ENCODE measurements at places on chromosomes 3 and 15. TPM values are rescaled to one million over a fixed set of nuclear protein-coding genes. Genes with fewer than 3 reads are reported as not detected.

ARL8B gene
- 58.0 TPM for total RNA-seq

CCR5 gene
- not detected for total RNA-seq

DENND6A gene
- total RNA-seq, result 31.0 TPM

CPLX3 gene
- not detected for total RNA-seq

CADPS gene
- total RNA-seq, result not detected

CAND2 gene
- 11.0 TPM for total RNA-seq

TMEM212 gene
- not detected for total RNA-seq

CCDC13 gene
- total RNA-seq, result 1.2 TPM

MUSTN1 gene
- total RNA-seq, result 2.2 TPM

COL8A1 gene
- 358 TPM for total RNA-seq

GATM gene
- total RNA-seq, result 0.60 TPM

GOLGA8Q gene
- 1.1 TPM for total RNA-seq

DCLK3 gene
- not detected for total RNA-seq

CCR1 gene
- total RNA-seq, result not detected

SLC25A26 gene
- 14.0 TPM for total RNA-seq

Measured in endothelial cell of umbilical vein (primary cell).